ENCODE measurements at places on chromosomes 5 and 9.

DNA sequence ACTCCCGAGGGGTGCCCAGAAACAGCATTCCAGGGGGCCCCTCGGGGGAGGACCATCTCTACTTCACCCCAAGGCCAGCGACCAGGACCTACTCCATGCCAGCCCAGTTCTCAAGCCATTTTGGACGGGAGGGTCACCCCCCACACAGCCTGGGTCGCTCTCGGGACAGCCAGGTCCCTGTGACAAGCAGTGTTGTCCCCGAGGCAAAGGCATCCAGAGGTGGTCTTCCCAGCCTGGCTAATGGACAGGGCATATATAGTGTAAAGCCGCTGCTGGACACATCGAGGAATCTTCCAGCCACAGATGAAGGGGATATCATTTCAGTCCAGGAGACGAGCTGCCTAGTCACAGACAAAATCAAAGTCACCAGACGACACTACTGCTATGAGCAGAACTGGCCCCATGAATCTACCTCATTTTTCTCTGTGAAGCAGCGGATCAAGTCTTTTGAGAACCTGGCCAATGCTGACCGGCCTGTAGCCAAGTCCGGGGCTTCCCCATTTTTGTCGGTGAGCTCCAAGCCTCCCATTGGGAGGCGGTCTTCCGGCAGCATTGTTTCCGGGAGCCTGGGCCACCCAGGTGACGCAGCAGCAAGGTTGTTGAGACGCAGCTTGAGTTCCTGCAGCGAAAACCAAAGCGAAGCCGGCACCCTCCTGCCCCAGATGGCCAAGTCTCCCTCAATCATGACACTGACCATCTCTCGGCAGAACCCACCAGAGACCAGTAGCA is 83.9 kb downstream of the GOLPH3 start:
- no peak for DNase-seq

GRCh38 chr9:105194234-105194633 is 50.2 kb upstream of the SLC44A1 start:
- DNase-seq = no peak

GRCh38 chr5:96004087-96004486 is 42.4 kb upstream of the ELL2 start:
- DNase-seq = no peak

DNA sequence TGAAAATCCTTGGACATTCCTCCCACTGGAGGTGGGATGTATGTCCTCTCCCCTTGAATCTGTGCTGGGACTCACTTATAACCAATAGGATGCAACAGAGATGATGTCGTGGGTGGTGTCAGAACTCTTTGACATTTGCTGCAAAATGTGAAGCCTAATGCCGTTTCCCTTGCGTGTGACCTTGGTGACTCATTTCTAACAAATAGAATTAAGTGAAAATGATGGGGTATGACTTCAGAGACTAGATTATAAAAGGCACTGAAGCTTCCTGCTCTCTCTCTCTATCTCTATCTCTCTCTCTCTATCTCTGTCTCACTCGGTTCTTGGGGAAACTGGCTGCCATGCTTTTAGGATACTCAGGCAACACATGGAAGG is 126.1 kb upstream of the STC2 start:
- DNase-seq = no peak

DNA sequence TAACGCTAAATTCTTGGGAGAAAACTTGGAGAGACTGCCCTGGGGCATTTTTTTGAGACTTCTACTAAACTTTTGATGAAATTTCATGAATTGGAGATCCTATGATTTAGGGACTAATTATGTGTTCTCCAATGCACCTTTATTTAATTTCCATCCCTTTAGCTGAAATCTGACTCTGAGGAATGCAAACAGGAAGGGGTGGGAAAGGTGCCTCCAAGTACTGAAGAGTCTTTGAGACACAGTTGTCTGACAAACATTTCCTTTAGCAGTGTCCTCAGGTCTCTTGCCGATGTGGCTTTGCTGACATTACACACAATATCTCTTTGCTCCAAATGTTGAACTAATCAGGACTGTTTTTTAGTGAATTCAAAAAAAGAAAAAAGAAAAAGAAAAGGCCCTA is 76.9 kb downstream of the LIX1 start:
- DNase-seq = no peak

- DNase-seq = no peak
These were observed 41.5 kb upstream of the STXBP1 start for GRCh38 chr9:127570533-127571111.

DNA sequence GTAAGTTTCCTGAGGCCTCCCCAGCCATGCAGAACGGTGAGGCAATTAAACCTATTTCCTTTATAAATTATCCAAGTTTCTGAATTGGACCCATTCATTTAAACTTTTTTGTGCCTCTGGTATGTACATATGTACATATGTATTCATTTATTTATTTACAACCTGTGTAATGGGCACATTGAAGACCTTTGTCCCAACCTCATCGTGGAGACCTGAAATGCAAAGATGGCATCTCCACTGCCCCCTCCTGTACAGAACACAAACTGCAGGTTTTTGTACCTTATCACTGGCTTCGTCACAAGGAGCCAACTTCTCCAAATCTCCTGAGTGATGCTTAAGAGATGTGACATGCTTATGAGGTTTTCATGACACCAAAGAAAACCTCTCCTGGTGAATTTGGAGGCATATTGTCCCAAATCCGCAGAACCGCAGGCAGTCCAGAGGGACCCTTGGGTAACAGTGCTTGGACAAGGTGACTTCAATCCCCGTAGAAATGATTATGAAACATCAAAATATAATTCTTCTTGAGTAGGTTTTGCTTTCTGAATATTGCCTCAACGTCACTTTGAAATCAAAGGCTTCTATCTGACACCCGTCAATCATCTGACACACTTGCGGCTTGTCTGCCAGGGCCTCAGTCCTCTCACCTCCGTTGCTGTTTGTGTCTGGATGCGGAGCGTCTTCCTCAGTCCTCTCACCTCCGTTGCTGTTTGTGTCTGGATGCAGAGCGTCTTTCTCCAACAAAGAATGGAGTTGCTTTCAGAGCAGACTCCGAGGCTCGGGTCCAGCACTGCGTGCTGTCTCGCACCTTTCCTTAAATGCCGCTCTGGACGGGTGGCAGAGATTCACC is 135.0 kb upstream of the IRX4 start:
- DNase-seq = no peak

GRCh38 chr9:98775831-98776441 is 20.4 kb downstream of the ANKS6 start:
- no peak for DNase-seq

- DNase-seq = no peak
These were observed 48.3 kb upstream of the RIC1 start for GRCh38 chr9:5580650-5581049.

Data from NCI-H1048 (cell line).